ENCODE measurements at places on chromosomes 13 and 19.

GRCh38 chr13:50682002-50682401 lies 161.5 kb downstream of the DLEU7 start:
- DNase-seq: no peak

- no peak for DNase-seq
These were observed 4.2 kb downstream of the MPND start for GRCh38 chr19:4347521-4347920.

DNA sequence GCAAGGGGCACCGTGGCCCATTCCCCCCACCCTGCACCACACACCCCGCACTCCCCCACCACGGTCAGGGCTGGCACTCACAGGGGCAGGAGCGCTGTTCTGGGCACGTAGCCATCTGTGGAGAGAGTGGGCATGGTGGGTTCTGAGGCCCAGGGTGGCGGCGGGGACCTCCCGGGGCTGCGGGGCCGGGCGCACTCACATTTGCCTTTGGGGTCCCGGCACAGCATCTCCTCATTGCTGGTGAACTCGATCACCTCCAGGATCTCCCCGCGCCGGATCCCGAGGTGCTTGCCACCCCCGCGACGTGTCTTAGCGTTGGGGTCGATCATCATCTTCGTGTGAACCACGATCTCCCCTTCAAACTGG lies 12.1 kb downstream of the PRAM1 start:
- no peak for DNase-seq

DNA sequence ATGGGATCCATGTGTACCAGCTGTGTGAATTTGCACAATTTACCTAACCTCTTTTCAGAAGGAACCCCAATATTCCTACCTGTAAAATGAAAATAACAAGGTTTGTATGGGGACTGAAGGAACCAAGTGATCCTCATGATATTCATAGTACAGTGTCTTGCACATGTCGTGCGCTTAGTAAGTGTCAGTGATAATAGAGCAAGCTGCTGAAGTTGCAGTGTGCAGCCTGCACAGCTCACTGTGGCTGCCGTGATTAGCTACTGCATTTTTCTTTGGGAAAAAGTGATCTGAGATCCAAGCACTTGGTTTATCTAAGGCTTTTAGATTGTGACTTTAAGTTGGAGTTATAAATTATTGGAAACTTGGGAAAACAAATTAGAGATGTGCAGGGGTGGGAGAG lies 135.9 kb upstream of the FRY start:
- DNase-seq: no peak

- DNase-seq: peak; percentile 18
These were observed 7.3 kb downstream of the IFNL3 start for GRCh38 chr19:39237200-39238184.

DNA sequence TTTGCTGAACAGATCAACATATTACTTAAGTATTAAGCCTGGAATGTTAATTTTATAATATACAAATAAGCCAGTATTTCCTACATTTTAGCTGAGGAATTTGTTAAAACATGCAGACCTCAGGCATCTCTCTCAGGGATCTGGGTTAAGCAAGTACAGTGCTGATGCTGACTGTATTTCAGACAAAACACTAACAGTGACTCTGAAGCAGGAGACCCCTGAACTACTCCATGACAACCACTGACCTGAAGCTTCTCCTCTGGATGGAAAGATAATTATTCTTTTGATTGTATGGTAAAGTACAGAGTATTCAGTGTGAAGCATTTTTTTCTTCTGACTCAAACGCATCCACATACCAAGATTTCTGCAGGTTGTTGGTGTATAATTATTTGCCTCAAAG lies 680.8 kb downstream of the LIG4 start:
- DNase-seq: no peak

GRCh38 chr19:46520616-46521015 lies 24.9 kb upstream of the PNMA8B start:
- DNase-seq: no peak

GRCh38 chr13:30020726-30021312 lies 170.4 kb upstream of the UBL3 start:
- no peak for DNase-seq

DNA sequence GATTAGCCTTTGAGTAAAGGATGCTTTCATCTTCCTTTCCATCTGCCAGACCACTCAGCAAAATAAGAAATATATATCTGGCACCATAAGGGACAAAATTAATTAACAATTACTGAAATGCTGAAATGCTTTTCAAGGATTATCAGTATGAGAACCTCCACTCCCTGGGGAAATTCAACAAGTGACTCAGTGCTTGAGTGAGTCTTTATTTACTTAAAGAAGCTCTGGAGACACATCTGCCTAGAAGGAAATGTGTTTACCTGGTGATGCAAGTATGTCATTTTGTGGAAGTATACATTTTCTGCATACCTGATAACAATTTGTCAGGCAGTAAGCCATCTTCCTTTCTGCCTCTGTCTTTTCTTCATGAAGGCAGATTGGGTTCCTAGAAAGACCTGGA lies 23.4 kb downstream of the ZNF560 start:
- DNase-seq: no peak

GRCh38 chr13:26471807-26472206 lies 85.7 kb upstream of the WASF3 start:
- no peak for DNase-seq

GRCh38 chr19:29013325-29013724 lies 199.6 kb downstream of the UQCRFS1 start:
- DNase-seq: no peak

- no peak for DNase-seq
These were observed 29.7 kb downstream of the OLFM2 start for GRCh38 chr19:9906475-9907087.

DNA sequence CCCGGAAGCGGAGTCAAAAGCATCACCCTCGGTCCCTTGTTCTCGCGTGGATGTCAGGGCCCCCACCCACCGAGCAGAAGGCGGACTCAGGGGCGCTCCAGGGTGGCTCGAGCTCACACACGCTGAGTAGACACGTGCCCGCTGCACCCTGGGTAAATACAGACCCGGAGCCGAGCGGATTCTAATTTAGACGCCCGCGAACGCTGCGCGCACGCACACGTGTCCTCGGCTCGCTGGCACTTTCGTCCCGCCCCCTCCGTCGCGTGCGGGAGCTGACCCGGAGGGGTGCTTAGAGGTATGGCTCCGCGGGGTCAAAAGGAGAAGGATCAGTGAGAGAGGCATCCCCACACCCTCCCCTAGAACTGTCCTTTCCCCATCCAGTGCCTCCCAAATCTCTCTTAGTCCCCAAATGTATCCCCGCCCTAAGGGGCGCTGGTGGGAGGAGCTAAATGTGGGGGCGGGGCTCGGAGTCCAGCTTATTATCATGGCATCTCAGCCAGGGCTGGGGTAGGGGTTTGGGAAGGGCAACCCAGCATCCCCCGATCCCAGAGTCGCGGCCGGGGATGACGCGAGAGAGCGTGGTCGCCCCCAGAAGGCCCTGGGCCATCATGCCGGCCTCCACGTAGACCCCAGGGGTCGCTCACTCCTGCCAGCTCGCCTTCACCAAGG lies 451 bp upstream of the ICAM5 start:
- DNase-seq: peak; percentile 52

DNA sequence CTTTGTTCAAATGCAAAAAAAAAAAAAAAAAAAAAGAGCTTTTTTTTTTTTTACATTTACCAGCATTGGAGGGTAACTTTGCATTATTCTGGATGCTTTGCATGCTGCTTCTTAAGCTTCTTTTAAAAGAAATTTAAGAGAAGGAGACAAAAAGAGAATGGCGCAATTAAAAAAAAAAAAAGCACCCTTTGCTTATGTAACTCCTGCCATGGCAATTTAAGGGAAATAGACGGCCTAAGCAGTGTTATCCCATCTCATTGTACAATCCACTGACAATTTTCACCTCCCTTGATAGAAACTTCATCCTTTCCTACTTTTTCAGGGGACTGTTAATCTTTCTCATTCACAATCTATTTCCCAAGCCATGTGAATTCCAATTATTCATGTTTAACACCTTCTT lies 129.8 kb downstream of the KCTD12 start:
- no peak for DNase-seq

DNA sequence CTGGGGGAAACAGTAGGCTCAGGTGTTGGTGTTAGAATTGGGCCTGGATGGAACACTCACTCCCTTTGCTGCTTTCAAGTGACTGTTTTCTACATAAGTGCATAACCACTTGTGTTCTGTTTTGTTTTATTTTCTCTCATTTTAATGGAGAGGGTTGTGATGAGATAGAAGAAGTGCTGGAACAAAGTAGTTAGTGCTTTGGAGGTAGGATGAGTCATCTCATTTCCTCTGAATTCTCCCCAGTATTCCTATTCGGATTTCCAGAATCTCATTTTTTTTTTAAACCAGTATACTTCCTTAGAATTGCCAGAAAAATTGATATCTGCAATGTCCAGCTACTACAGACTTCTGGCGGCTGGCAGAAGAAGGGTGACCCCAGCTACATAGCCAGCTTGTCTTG lies 575.9 kb downstream of the MYO16 start:
- DNase-seq: no peak

DNA sequence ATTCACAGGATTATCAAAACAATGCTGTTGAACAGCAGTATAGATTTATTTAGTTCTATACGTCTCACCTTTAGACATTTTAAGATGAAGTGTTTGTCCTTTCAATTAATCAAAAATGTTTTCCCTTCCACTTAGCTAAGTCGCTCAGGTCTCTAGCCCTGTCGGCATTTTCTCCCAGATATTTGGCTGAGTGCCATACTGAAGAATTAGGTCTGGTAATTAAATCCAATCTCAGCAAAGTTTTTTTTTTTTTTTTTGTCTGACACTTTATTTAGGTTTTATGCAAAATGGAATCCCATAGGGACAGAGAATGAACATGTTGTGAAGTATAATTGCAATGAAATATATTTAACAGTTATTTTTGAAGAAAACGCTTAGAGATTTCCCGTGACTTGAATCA lies 44.1 kb downstream of the RFC3 start:
- no peak for DNase-seq

DNA sequence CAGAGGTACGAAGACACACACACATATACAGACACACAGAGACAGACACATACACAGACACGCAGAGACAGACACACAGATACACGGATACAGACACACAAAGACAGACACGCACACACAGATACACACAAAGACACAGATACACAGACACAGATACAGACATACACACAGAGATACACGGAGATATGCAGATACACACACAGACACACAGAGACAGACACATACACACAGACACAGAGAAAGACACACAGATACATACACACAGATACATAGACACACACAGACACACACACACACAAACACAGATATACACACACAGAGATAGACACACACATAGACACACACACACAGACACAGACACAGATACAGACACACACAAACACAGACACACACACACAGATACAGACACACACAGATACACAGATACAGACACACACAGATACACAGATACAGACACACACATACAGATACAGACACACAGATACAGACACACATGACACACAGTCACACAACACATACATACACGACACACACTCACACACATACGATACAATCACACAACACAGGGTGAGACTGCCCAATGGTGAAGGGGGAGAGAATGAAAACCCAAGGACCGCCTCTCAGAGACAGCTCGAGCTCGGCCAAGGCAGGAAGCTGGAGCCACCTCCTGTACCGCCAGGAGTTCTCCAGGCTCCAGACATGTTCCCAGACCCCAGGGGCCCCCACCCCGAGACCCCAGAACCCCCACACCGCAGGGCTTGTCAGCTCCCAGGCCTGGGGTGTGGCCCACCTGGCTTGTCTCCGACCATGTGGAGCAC lies 8.8 kb upstream of the CCER2 start:
- no peak for DNase-seq

DNA sequence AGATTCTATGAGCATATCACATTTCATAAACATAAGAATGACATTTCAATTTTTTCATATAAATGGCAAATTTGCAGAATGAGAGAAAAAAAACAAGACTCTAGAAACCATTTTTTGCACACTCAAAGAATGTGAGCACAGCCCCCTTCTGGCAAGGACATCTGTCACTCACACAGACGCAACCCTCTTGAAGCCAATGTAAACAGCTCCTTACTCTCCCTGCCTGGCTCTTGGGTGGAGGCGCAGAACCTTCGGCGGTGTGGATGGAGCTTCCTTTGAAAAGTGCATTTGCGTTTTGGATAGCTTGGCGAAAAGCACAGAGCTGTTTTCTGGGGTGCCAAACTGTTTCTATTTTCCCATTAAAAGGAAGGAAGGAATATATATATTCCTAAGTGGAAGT lies 367.6 kb upstream of the TSHZ3 start:
- DNase-seq: no peak

DNA sequence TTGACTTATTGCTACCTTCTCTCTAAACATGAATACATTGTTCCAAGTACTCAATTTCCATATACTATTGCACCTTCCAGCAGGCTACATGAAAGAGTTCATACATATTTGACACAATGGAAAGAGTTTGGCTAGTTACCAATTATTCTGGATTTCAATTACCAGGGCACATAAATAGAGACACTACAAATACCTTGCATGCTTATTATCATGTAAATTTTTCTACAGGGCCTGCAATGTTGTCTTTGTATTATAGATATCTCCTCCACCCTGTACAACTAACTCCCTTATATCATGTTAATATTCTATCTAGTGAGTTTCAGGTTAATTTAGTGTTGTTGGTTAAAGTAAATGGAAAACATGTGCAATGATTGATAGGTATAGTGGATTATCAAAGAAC lies 540.7 kb upstream of the SLITRK5 start:
- DNase-seq: no peak

DNA sequence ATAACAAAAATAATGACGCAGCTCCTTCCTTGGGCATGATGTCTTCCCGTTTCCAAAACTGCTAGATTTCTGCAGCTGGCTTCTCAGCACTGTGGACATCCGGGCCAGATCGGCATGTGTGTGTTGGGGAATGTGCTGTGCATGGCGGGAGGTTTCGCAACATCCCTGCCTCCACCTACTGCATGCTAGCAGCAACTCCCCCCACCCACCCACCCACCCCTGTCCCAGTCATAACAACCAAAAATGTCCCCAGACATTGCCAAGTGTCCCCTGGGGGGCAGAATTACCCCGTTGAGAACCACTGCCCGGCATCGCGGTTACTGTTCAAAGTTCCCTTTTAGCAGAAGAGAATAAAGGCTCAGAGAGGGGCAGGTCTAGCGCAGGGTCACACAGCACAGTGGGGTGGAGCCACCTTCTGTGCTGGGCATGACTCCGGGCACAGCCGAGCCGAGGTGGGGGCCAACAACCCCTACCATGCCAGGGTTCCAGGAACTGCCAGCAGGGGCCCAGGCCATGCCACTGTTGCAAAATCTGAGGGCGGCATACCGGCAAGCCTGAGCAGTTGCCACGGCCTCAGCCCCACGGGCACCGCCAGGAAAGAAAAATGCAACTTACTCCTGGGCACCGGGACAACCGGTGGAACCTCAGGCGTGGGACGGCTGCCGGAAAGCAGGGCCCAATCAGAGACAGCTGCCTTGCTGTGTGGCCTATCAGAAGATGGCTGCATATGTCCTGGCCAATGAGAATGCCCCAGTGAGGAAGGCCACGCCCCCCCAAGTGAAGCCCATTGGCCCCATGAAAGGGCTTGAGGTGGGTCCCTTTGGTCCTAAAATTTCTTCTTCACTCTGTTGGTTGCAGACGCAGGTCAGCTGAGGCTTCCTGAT lies 22.5 kb upstream of the NFIC start:
- no peak for DNase-seq
